ENCODE measurements at places on chromosomes 12 and 14. TPM values are rescaled to one million over a fixed set of nuclear protein-coding genes. Genes with fewer than 3 reads are reported as not detected.

The RNASE1 gene
- polyA plus RNA-seq = 117 TPM

The THAP2 gene
- polyA plus RNA-seq = 16.5 TPM

The ADCK1 gene
- 12.0 TPM for polyA plus RNA-seq

The MYL2 gene
- not detected for polyA plus RNA-seq

The GLI1 gene
- 31.1 TPM for polyA plus RNA-seq

The SERPINA5 gene
- polyA plus RNA-seq = 9.1 TPM

The FBLN5 gene
- 168 TPM for polyA plus RNA-seq

The PRICKLE1 gene
- 49.1 TPM for polyA plus RNA-seq

The NEUROD4 gene
- not detected for polyA plus RNA-seq

The SCN8A gene
- polyA plus RNA-seq = 1.5 TPM

DNA sequence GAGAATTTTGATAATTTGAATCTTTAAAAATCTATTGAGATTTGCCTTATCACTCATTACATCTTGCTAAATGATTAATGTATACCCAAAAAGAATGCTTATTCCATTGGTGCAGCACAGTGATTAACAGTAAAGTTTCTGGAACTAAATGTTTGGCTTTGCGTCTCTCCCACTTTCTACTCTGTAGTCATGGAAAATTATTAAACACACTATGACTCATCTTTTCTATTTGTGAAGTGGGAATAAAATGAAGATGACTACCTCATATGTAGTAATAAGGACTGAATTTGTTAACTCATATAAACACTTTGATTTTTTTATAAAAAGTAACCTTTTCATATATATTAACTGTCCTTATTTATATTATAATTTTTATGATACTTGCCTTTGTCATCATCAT lies 118.1 kb downstream of the RERGL start:
- DNase-seq = no peak

DNA sequence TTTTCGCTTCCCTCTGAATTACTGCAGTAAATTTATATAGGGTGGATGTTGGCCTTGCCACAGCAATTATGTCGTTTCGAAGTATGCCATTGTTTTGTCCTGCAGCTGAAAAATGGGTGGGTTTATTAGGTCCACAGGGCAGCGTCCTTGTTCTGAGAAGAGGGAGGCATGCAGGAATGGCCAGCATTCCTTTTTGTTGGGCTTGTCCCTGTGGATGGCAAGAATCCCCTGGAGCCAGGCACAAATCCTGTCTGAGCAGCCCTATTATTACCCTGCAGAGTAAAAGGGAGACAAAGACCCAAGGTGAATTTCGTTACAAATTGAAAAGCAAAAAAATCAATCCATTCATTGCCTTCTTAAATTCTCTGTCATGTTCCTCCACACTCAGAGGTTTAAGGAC lies 88.1 kb downstream of the CHST11 start:
- no peak for DNase-seq

DNA sequence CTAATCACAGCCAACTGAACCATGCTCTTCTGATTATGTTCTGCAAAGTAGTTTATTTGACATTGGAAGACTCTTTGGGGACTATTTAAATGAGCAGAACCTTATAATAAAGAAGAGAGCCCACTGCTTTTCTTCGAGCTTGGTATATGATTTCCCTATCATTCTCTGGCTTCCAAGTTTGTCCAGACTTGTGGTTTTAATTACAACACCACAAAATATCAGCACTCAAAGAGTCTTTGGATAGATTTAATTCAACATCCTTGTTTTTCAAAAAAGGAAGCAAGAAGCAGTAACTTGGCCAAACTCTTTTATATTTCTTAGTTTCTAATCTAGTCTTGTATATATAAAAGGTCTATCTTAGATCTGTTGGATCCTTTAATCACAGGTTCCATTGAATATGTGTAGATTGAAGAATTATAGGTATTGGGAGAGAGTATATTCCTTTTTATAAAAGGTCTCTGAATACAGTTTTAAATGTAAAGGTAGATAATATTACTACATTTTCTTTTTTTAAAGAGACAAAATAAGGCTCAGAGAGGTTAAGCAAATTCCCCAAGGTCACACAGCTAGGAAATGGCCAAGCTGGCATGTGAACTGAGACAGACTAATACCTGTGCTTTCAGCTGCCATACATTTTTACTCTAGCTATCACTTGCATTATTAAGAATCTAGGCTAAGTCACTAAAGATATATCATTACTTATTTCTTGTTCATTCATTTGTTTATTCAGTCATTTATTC lies 172.8 kb downstream of the SSPN start:
- DNase-seq = no peak

DNA sequence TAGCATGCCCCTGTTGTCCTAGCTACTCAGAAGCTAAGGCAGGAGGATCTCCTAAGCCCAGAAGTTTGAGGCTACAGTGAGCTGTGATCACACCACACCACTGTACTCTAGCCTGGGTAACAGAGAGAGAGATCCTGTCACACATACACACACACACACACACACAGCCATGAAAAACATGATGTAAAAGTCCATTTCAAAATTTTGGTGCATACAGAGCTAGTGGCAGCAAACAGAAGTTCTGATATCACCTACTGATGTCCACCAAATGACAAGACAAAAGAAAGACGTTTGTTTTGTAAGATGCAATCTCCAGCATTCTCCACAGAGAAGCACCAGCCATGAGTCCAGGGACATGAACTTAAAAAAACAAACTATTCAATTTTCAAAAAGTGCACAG lies 15.9 kb downstream of the AREL1 start:
- DNase-seq = no peak

- no peak for DNase-seq
These were observed 55.6 kb upstream of the PPP2R5C start for GRCh38 chr14:101705733-101706508.

DNA sequence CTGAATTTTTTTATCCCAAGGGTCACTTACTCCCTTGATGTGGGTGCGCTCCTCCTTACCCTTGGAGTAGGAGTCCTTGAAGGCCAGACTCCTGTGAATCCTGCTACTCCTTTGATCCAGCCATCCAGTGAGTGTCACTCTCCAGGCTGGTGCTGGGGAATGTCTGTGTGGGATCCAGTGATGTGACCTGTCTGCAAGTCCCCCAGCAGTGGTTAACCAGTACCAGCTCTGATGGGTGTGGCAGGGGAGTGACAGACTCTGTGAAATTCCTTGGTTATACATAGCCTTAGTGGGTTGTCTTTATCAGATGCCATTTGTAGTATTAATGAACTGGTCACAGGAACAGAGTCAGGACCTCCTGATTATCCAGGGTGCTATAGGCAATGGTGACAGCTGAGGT lies 409.5 kb upstream of the LMO3 start:
- DNase-seq = no peak

- no peak for DNase-seq
These were observed 4.8 kb downstream of the ENTPD5 start for GRCh38 chr14:74014299-74014698.

DNA sequence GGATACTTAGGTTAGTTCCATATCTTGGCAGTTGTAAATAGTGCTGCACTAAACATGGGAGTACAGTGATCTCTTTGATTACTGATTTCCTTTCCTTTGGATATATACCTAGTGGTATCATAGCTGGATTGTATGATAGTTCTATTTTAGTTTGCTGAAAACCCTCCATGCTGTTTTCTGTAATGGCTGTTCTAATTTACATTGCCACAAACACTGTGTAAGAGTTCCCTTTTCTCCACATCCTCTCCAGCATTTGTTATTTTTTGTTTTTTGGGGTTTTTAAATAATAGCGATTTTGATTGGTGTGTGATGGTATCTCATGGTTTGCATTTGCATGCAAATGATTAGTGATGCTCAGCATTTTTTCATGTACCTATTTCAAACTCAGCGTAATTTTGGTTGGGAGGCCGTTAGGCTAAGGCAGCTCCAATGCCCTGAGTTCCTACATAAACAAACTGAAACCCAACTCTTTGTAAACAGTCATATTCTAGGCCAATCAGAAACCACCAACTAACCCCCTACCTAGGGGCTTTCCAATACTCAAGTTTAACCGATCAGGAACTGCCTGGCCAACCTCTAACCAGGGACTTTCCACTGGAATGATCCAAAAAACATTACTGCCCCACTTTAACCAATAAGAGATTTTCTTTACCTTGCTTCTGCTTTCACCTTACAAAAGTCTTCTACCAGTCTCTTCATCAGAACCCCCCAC lies 171.6 kb downstream of the FBXL14 start:
- no peak for DNase-seq

DNA sequence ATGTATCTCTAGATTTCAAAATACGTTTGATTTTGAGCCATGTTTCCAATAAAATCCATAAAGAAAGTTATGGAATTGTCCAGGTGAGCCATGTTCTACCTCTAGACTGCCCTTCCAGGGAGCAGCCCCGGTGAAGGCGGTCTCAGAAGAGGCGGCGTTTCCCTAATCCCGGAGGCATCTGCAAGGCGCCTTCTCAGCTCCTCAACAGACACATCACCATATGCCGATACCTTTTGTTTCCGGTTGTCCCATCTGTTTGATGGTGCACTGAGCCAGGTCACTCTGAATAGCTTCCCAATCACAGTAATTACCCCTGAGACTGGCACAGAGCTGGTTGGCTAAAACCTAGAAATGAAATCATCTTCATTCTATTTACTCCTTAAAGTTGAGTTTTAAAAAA lies 305.5 kb upstream of the FKBP4 start:
- no peak for DNase-seq

- DNase-seq = no peak
These were observed 16.4 kb downstream of the ACVRL1 start for GRCh38 chr12:51923506-51924365.

DNA sequence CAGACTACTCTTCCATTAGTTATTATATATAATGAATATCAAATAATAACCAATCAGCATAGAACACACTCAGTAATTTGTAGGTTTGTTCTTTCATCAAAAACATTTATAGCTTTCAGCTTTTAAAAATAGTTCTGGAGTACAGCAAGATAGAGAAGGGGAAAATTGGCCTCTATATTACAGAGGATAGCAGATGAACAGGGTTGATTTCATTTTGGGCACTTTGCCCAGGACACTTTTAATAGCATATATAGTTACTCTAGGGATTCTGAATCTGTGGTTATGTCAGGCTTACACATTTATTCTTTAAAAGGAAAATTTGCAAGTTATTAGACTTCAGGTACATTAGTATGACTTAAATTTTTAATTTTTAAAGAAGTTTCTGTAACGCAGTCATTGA lies 52.6 kb downstream of the IFT81 start:
- DNase-seq = no peak

- DNase-seq = no peak
These were observed 160.9 kb downstream of the EPS8 start for GRCh38 chr12:15627995-15628945.

GRCh38 chr12:28440081-28440608 lies 249.9 kb downstream of the CCDC91 start:
- DNase-seq = no peak

DNA sequence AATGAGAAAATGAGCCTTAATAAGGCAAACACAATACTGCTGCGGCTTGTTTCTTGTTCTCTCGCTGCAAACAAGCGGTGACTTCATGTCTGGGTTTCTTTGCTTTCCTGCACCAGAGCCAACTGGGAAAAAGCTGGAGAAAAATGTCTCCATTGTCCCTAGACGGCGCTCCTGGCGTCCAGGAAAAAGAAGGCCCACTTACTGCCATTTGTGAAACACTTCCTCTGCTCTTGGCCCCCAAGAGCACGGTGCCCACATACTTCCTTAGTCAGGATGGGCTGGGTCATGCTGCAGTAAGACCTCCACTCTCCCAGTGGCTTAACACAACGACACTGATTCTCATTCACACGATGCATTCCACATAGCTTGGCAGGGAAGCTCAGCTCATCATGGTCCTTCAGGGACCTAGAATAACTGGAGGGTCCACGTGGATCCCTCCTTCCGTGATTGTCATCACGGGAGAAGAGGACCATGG lies 86.0 kb upstream of the BCL11B start:
- no peak for DNase-seq

DNA sequence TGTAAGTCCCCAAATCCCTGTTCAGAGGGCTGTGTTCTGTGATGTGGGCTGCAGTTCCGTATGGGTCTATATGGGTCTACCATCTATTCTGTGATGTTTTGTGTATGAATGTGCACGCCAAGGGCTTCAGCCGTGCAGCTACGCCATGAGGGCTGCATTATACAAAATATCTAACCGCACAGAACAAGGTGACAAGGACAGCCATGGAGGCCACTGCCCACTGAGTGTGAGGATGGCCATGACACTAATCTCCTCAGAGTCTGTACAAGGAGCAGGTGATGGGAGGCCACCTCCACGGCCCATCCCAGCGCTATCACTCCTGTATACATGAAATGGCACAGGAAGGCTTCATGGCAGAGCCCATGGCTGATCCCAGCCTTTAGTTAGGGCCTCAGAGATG lies 102.0 kb downstream of the DICER1 start:
- DNase-seq = no peak

GRCh38 chr14:69395929-69396328 lies 2.2 kb downstream of the ERH start:
- no peak for DNase-seq

- DNase-seq = no peak
These were observed 2.8 kb downstream of the OLR1 start for GRCh38 chr12:10169104-10169503.

DNA sequence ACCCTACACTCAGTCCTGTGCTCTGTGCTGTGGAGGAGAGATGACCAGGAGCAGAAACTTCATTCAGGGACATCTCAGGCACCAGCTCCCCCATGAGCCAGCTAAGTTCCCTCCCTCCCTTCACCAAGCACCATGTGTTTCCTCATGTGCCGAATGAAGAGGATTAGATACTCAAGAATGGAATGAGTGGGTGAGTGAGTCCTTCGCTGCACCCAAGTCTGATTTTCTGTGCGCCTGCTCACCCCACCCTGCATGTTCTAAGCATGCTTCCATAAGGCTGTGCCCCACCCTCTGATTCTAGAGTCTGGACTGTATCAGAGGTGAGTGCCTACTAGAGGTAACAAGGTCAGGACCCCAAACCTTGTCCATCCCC lies 12.1 kb downstream of the SERPINA5 start:
- no peak for DNase-seq

DNA sequence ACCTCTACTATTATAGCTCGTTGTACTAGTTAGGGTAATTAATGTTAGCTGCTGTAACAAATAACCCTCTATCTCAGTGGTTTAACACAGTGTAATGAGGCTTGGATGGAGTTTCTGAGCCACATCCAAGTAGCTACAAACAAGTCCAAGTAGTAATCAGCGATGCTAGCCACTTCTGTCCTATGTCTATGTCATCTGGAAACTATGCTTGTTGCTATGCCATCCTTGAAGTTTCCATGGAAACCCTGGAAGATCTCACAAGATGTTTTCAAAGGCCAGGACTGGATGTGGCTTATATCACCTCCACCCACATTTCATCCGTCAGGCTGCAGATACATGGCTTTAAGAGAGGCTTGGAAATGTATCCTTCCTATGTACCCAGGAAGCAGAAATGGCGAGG lies 422.1 kb downstream of the AACS start:
- DNase-seq = no peak
